Smooth muscle cell of the pulmonary artery (primary cell): ENCODE measurements at places on chromosomes 6 and 20. TPM values are rescaled to one million over a fixed set of nuclear protein-coding genes. Genes with fewer than 3 reads are reported as not detected.

Gene F13A1
- total RNA-seq: not detected in 2 replicates

Gene NR2E1
- not detected in 2 replicates for total RNA-seq

Gene RGL2
- total RNA-seq: 27.0 and 46.3 TPM in 2 replicates

Gene MAS1
- total RNA-seq: under 0.01 and 0.20 TPM in 2 replicates

Gene LY6G6C
- not detected in 2 replicates for total RNA-seq

Gene GSTA2
- not detected in 2 replicates for total RNA-seq
